ENCODE measurements at places on chromosomes 3 and 15. TPM values are rescaled to one million over a fixed set of nuclear protein-coding genes. Genes with fewer than 3 reads are reported as not detected.

PCSK6 gene
- total RNA-seq = 4.0 TPM

MME gene
- total RNA-seq = 14.6 TPM

CCR3 gene
- total RNA-seq = not detected

GRCh38 chr15:54347082-54347827 lies 369.0 kb downstream of the UNC13C start:
- no peaks in the 10 kb centered on the region for H3K4me1 ChIP-seq
- H3K4me3 ChIP-seq = no peak overlapping the region
- no peak for DNase-seq
- H3K27ac ChIP-seq = no peak overlapping the region

SCAANT1 gene
- total RNA-seq = not detected

GRCh38 chr3:144953959-144954358 lies 982.3 kb downstream of the DIPK2A start:
- H3K36me3 ChIP-seq = peaks cover 2% of the 10 kb centered on the region
- H3K4me1 ChIP-seq = no peaks in the 10 kb centered on the region
- no peak overlapping the region for H3K27ac ChIP-seq
- H3K27me3 ChIP-seq = no peaks in the 10 kb centered on the region

- no peak overlapping the region for H3K4me3 ChIP-seq
- peaks cover 10% of the 10 kb centered on the region for H3K36me3 ChIP-seq
- no peak for DNase-seq
- no peak overlapping the region for H3K27ac ChIP-seq
- H3K27me3 ChIP-seq = no peaks in the 10 kb centered on the region
- H3K4me1 ChIP-seq = no peaks in the 10 kb centered on the region
Measured at GRCh38 chr3:172286548-172287148, 161.6 kb downstream of the GHSR start.

DNA sequence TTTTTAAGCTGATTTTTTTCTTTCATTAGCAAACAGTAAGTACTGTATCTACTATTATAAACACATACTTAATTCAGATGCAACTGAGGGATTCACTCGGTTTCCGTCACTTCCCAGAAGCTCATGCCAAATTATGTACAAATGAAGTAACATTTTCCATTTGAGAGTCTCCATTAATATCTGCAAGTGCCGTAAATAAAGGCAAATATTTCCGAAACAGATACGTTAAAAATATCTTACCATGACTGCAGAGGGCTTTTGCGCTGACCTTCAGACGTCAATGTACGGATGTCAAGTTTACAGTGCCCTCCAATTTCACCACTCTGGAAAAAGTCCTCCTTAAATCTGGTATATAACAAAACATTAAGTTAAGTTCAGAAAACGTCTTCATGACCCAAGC lies 9.3 kb downstream of the EOGT start:
- H3K27me3 ChIP-seq = no peaks in the 10 kb centered on the region
- DNase-seq = no peak

PARP15 gene
- 0.18 TPM for total RNA-seq

GRCh38 chr15:79849789-79850188 lies 47.0 kb downstream of the MTHFS start:
- no peak overlapping the region for H3K4me3 ChIP-seq
- H3K4me1 ChIP-seq = no peaks in the 10 kb centered on the region
- no peak overlapping the region for H3K27ac ChIP-seq
- peak; percentile 60 for DNase-seq
- no peaks in the 10 kb centered on the region for H3K27me3 ChIP-seq

- no peaks in the 10 kb centered on the region for H3K27me3 ChIP-seq
- H3K36me3 ChIP-seq = no peaks in the 10 kb centered on the region
- H3K4me3 ChIP-seq = no peak overlapping the region
- H3K27ac ChIP-seq = no peak overlapping the region
- no peak for DNase-seq
- no peaks in the 10 kb centered on the region for H3K4me1 ChIP-seq
Measured at GRCh38 chr3:166462891-166463470, 625.8 kb upstream of the BCHE start.

GRCh38 chr15:48800811-48801455 lies 9.9 kb downstream of the CEP152 start:
- DNase-seq = no peak
- peaks cover 2% of the 10 kb centered on the region for H3K4me1 ChIP-seq
- no peak overlapping the region for H3K4me3 ChIP-seq
- H3K36me3 ChIP-seq = peaks cover 1% of the 10 kb centered on the region
- no peaks in the 10 kb centered on the region for H3K27me3 ChIP-seq
- H3K27ac ChIP-seq = no peak overlapping the region

GP9 gene
- not detected for total RNA-seq

SLC25A36 gene
- total RNA-seq = 70.0 TPM

- H3K27me3 ChIP-seq = no peaks in the 10 kb centered on the region
- H3K36me3 ChIP-seq = peaks cover 23% of the 10 kb centered on the region
- H3K4me3 ChIP-seq = no peak overlapping the region
- no peaks in the 10 kb centered on the region for H3K4me1 ChIP-seq
- H3K27ac ChIP-seq = no peak overlapping the region
Measured at GRCh38 chr3:50028346-50028745, 60.4 kb upstream of the RBM5 start.

- H3K4me3 ChIP-seq = no peak overlapping the region
- no peak overlapping the region for H3K27ac ChIP-seq
- no peaks in the 10 kb centered on the region for H3K27me3 ChIP-seq
- no peak for DNase-seq
Measured at GRCh38 chr15:58409861-58410260, 21.9 kb upstream of the LIPC start.

DNA sequence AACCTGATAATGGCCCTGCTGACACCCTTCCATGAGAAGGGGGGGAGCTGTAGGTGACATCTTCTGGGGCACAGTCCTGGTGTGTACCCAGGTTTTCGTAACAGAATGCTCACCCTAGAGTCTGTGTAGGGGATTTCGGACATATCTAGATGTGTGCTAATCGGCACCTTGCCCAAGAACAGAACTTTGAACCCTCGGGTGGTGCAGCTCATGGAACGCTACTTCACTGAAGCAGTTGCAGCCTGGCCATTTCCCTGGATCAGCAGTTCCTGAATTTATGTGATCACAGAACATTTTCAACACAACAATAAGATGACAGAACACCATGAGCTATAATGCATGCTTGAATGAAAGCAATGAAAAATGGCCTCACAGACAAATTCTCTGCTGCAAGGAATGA lies 57.5 kb upstream of the MUC13 start:
- peak overlapping the region; percentile 21 for H3K4me3 ChIP-seq
- H3K27me3 ChIP-seq = no peaks in the 10 kb centered on the region
- no peak for DNase-seq
- peaks cover 28% of the 10 kb centered on the region for H3K36me3 ChIP-seq
- H3K4me1 ChIP-seq = peaks cover 8% of the 10 kb centered on the region
- no peak overlapping the region for H3K27ac ChIP-seq

MAGEL2 gene
- total RNA-seq = 9.7 TPM

MITF gene
- 0.81 TPM for total RNA-seq

CHRM5 gene
- total RNA-seq = not detected

DNA sequence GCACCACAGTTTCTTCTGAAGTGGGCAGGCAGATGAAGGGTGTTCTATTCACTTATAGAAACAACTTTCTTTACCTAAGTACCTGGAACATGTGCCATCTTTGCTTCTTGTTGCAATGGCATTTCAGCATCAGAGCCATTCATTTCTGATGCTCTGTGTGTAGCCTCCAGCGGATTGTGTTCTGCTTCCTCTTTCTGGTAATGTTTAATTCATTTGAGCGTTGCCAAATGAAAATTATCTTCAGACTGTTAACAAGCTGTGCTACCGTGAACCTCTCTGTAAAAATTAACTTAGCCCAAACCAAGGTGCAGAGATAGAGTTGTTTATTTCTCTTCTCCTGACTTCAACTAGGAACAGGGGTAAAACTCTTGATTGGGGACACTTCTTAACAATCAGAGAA lies 302.0 kb downstream of the EDEM1 start:
- H3K27ac ChIP-seq = no peak overlapping the region
- no peak for DNase-seq
- no peaks in the 10 kb centered on the region for H3K27me3 ChIP-seq
- no peak overlapping the region for H3K4me3 ChIP-seq
- no peaks in the 10 kb centered on the region for H3K4me1 ChIP-seq

DNA sequence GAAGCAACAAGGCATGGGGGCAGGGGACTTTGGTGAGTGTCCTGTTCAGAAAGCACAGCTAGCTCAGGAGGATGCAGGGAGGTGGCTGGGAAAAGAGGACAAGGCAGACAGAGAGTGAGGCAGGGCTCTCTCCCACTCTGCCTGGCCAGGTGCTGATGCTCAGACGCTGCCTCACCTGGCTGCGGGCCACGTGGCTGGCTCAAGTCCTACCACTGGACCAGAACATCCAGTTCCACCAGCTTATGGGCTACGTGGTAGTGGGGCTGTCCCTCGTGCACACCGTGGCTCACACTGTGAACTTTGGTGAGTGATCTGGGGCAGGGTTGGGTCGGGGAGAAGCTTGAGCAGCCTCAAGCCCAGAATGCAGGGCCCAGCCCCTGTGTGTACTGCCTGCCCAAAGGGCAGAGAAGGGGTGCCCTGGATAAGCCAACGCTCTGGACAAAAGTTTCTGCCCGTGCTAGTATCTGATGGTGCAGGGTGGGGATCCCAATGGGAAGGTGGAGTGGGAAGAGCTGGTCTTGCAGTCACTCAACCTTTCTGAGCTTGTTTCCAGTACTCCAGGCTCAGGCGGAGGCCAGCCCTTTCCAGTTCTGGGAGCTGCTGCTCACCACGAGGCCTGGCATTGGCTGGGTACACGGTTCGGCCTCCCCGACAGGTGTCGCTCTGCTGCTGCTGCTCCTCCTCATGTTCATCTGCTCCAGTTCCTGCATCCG lies 20.9 kb downstream of the NOX5 start:
- H3K4me3 ChIP-seq = no peak overlapping the region
- no peaks in the 10 kb centered on the region for H3K27me3 ChIP-seq
- H3K27ac ChIP-seq = no peak overlapping the region
- no peaks in the 10 kb centered on the region for H3K36me3 ChIP-seq

TEX55 gene
- total RNA-seq = not detected

DNA sequence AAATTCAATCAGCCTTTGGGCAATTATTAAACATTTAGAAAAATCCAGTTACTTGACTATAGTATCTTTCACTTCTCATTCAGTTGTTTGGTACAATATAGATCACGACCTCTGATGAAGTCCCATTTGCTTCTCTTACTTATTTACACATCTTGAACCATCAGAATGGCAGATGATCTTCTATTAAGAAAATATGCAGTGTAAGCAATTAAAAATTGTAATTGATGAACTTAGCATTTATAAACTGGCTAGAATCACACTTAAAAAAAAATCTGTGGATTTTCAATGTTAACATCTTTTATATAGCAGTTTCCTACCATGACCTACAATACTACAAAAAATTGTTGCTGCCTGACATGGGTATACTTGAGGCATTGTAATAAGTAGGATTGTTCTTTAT lies 395.5 kb upstream of the CNTN4 start:
- H3K36me3 ChIP-seq = peaks cover 7% of the 10 kb centered on the region
- H3K27ac ChIP-seq = no peak overlapping the region
- H3K27me3 ChIP-seq = no peaks in the 10 kb centered on the region
- DNase-seq = no peak
- no peaks in the 10 kb centered on the region for H3K4me1 ChIP-seq

DNA sequence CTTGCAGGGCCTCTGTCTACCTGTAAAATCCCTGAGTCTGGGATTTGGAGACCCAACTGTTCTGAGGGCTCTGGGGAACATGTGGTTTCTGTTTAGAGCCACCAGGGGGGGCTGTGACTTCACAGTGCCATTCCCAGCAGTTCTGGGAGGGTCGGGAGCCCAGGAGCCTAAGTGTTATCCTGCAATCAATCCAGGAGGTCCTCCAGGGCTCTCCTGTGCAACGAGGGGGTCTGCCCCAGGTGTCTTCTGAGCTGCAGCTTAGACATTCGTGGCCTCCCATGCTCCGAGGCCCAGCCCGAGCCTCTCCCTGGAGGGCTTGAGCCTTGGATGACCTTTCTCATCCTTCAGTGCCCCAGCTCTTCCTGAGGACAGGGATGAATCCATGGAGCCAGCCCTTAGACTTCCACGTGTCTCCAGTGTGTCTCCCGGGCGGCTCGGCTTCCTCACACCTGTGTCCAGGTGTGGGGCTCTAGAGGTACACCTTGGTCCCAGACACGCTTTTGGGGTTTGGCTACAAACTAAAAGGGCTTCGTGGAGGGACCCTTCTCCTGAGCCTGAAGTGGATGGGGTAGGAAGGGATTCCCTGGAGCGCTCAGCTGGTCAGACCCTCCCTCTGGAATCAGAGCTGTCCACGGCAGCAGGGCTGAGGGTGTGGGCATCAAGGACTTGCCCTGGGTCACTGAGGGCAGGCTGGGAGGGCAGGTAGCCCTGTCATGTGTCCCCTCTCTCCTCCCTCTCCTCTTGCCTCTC lies 20.3 kb upstream of the ABTB1 start:
- no peaks in the 10 kb centered on the region for H3K36me3 ChIP-seq
- no peaks in the 10 kb centered on the region for H3K4me1 ChIP-seq
- peak; percentile 83 for DNase-seq

GRCh38 chr3:50971487-50971924 lies 296.8 kb downstream of the DOCK3 start:
- peak; percentile 73 for DNase-seq
- H3K36me3 ChIP-seq = peaks cover 6% of the 10 kb centered on the region
- H3K27me3 ChIP-seq = no peaks in the 10 kb centered on the region
- no peaks in the 10 kb centered on the region for H3K4me1 ChIP-seq
- H3K4me3 ChIP-seq = no peak overlapping the region
- H3K27ac ChIP-seq = no peak overlapping the region

SKOR1 gene
- 0.13 TPM for total RNA-seq

- no peak overlapping the region for H3K4me3 ChIP-seq
- no peak for DNase-seq
- no peaks in the 10 kb centered on the region for H3K27me3 ChIP-seq
- H3K36me3 ChIP-seq = no peaks in the 10 kb centered on the region
Measured at GRCh38 chr3:38824349-38824748, 8.3 kb upstream of the SCN10A start.

DNA sequence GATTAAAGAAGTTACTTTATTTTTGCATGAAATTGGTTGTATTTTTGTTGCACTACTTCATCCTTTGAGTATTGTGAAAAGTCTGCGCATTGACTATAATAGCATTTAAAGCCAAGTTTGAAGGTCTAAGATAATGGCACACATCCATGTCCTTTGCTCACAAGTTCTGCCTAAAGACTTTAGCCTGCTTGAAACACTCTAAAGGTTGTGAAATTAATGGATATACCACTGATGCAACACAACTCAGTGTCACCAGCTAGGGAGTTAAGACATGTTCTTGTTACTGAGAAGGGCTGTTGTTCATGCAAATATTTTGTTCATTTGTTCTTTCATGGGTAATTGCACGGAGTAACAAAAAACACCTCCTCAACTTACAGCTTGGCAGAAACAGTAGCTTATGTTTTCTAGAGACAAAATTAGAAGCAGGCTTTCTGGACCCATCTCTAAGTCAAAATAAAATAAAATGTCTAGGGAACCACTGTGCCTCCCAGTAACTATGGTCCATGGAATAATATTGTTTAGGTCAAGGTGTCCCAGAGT lies 83.9 kb downstream of the PPARG start:
- H3K4me1 ChIP-seq = no peaks in the 10 kb centered on the region
- no peak overlapping the region for H3K4me3 ChIP-seq
- H3K27ac ChIP-seq = no peak overlapping the region
- no peaks in the 10 kb centered on the region for H3K27me3 ChIP-seq
- no peaks in the 10 kb centered on the region for H3K36me3 ChIP-seq

GRCh38 chr3:140007911-140008869 lies 73.2 kb downstream of the CLSTN2 start:
- H3K4me3 ChIP-seq = no peak overlapping the region
- no peak overlapping the region for H3K27ac ChIP-seq
- H3K36me3 ChIP-seq = no peaks in the 10 kb centered on the region
- no peak for DNase-seq
- no peaks in the 10 kb centered on the region for H3K27me3 ChIP-seq

GRCh38 chr3:68142441-68142840 lies 488.0 kb upstream of the SUCLG2 start:
- H3K27me3 ChIP-seq = no peaks in the 10 kb centered on the region
- H3K27ac ChIP-seq = no peak overlapping the region
- H3K4me1 ChIP-seq = no peaks in the 10 kb centered on the region
- H3K36me3 ChIP-seq = no peaks in the 10 kb centered on the region
- DNase-seq = no peak
- no peak overlapping the region for H3K4me3 ChIP-seq
